Upper lobe of right lung (tissue), 1 donor: ENCODE measurements at places on chromosomes 7 and 10. TPM values are rescaled to one million over a fixed set of nuclear protein-coding genes. Genes with fewer than 3 reads are reported as not detected.
A peak's percentile ranks its signal among the peaks of the same experiment; 100 is the strongest.

Gene NAT16
- total RNA-seq = not detected

Gene GJD4
- not detected for total RNA-seq

Gene C10orf71
- not detected for total RNA-seq

Gene BEND7
- total RNA-seq = 31.1 TPM

Gene TACR2
- 0.90 TPM for total RNA-seq

Gene CAV1
- 695 TPM for total RNA-seq

GRCh38 chr10:48947690-48948469 lies 8.2 kb upstream of the LRRC18 start:
- no peaks in the 10 kb centered on the region for H3K27me3 ChIP-seq
- no peak overlapping the region for H3K27ac ChIP-seq

GRCh38 chr7:110803602-110804143 lies 287.3 kb upstream of the LRRN3 start:
- no peaks in the 10 kb centered on the region for H3K36me3 ChIP-seq
- no peaks in the 10 kb centered on the region for H3K4me1 ChIP-seq
- no peak overlapping the region for H3K4me3 ChIP-seq
- no peak overlapping the region for H3K27ac ChIP-seq
- no peaks in the 10 kb centered on the region for H3K27me3 ChIP-seq
- DNase-seq = no peak

DNA sequence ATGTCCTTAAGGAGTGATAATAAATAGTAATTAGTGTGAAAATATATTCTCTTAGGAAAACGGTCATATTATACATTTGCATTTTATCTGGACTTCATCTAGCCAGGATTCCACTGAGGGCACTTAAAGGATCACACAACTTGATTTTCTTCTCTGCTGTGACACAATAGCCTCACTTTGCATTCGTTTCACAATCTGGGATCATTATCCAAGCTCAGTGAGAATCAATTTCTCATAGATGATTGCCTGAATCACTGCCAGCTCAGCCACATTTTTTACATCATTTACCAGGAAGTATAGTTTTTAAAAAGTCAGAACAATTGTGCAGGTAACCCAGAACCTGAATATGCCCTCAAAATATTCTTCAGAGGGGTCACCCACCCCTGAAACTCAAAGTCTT lies 68.9 kb downstream of the PTPRZ1 start:
- H3K4me1 ChIP-seq = no peaks in the 10 kb centered on the region
- no peak overlapping the region for H3K4me3 ChIP-seq
- DNase-seq = no peak

- no peaks in the 10 kb centered on the region for H3K36me3 ChIP-seq
- DNase-seq = no peak
- peak overlapping the region; percentile 88 for H3K27ac ChIP-seq
- H3K4me1 ChIP-seq = peaks cover 52% of the 10 kb centered on the region
These were observed 165.6 kb upstream of the ASAH2 start for GRCh38 chr10:50416881-50417280.

DNA sequence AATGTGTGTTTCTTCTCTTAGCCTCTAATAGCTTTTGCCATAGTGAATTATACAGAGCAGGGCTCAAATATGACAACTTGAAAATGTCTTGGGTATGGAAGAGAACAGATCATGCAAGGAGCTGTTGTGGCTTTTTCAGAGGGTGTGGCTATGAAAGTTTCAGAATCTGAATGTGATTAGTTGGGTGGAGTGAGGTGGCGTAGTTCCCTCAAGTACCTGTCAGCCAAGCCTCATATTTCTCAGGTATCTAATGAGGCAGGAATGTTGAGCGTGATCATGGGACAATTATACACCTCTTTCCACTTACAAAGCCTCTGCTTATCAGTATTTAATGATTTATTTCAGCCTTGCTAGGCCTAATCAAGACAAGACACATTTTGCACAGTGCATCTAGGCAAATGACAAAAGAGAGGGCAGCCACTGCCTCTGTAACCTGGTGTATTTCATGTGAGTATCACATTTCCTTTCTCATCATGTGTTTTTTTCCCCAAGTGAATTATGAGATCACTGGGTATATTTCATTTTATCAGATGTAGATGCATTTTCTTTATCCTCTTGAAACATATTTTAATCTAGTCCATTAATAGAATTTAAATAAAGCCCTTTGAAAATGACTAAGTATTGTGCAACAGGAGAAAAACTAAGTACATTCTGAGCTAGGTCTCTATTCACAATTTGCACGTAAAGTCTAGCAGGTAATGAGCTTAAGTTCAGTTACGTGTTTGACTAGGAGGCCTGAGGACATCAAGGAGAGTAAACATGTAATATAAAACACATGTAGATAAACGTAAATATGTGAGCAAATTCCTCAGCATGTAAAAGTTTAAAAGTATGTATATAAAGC lies 644.4 kb upstream of the IGFBP3 start:
- no peak for DNase-seq
- H3K27me3 ChIP-seq = no peaks in the 10 kb centered on the region
- no peak overlapping the region for H3K4me3 ChIP-seq
- H3K4me1 ChIP-seq = no peaks in the 10 kb centered on the region
- H3K27ac ChIP-seq = no peak overlapping the region
- H3K36me3 ChIP-seq = no peaks in the 10 kb centered on the region

- no peak overlapping the region for H3K4me3 ChIP-seq
- H3K4me1 ChIP-seq = no peaks in the 10 kb centered on the region
- H3K27ac ChIP-seq = no peak overlapping the region
- H3K36me3 ChIP-seq = no peaks in the 10 kb centered on the region
These were observed 753.8 kb downstream of the AUTS2 start for GRCh38 chr7:70352088-70352487.

- peaks cover 5% of the 10 kb centered on the region for H3K27me3 ChIP-seq
- H3K36me3 ChIP-seq = no peaks in the 10 kb centered on the region
- H3K27ac ChIP-seq = no peak overlapping the region
These were observed 6.9 kb downstream of the CELF2 start for GRCh38 chr10:11024596-11024995.

- H3K4me1 ChIP-seq = no peaks in the 10 kb centered on the region
- no peak for DNase-seq
- H3K27me3 ChIP-seq = no peaks in the 10 kb centered on the region
- no peak overlapping the region for H3K27ac ChIP-seq
These were observed 14.4 kb upstream of the YWHAG start for GRCh38 chr7:76372984-76373833.

DNA sequence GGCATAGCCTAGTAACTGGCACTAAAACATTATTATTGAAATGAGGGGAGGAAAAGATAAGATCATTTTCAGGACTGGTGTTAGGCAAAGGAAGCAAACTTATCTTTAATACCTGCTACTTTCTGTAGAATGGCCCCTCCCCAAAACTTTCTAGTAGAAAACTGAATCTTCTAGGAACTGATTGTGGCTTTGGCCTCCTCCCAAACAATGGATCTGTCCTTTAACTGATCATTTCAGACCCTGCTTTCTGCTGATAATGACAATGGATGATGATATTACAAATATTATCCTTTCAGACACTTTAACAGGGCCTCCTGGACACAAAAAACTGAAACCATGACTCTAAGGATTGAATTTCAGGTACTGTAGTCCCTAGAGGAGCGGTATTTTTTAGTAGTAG lies 55.1 kb downstream of the EZH2 start:
- no peak overlapping the region for H3K27ac ChIP-seq
- H3K4me1 ChIP-seq = no peaks in the 10 kb centered on the region
- no peak overlapping the region for H3K4me3 ChIP-seq
- DNase-seq = no peak

DNA sequence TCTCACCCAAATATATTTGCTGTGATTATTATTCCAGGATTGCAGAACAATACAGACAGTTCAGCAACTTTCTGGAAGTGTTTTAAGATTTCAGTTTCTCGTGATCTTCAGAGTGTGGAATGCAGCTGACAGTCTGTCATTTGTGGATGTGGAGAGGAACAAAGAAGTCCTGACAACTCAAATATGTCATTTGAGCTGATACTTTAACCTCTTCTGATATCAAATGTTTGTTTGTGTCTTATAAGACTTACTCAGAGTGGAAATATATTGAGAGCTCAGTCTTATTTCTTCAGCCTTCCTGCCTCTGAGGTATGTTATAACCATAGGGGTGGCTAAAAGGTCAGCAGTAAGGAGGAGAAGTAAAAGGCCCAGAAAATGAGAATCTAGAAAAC lies 96.4 kb downstream of the OSBPL3 start:
- H3K4me1 ChIP-seq = no peaks in the 10 kb centered on the region
- no peaks in the 10 kb centered on the region for H3K27me3 ChIP-seq
- H3K27ac ChIP-seq = no peak overlapping the region
- H3K4me3 ChIP-seq = no peak overlapping the region

- H3K4me1 ChIP-seq = no peaks in the 10 kb centered on the region
- no peaks in the 10 kb centered on the region for H3K27me3 ChIP-seq
- H3K36me3 ChIP-seq = no peaks in the 10 kb centered on the region
These were observed 281.7 kb downstream of the AHR start for GRCh38 chr7:17580141-17580540.

- H3K36me3 ChIP-seq = no peaks in the 10 kb centered on the region
- no peak overlapping the region for H3K4me3 ChIP-seq
- no peak for DNase-seq
- H3K27me3 ChIP-seq = no peaks in the 10 kb centered on the region
- H3K27ac ChIP-seq = no peak overlapping the region
- no peaks in the 10 kb centered on the region for H3K4me1 ChIP-seq
These were observed 113.0 kb downstream of the ADAM22 start for GRCh38 chr7:88046839-88047573.
